IPS DF 19.7 (cell line): ENCODE measurements at places on chromosomes 6 and 20.

- no peak for DNase-seq
Measured at GRCh38 chr6:46279874-46280273, 109.1 kb upstream of the ENPP5 start.

DNA sequence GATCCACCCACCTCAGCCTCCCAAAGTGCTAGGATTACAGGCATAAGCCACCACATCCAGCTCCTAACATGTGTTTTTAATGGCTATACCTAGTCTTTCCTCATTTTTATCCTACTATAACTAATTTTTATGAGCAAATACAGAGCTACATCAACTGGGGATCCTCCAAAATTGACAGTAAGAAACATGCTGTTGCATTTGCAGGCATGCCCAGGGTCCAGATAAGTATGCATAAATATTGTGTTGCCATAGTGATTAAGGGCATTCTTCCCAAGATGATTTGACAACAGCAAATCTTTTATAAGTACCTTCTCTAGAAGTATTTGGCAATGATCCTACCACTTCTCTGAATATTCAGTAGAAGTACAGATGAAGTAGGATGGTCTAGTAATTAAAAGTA is 41.9 kb upstream of the MOXD1 start:
- DNase-seq, result no peak

DNA sequence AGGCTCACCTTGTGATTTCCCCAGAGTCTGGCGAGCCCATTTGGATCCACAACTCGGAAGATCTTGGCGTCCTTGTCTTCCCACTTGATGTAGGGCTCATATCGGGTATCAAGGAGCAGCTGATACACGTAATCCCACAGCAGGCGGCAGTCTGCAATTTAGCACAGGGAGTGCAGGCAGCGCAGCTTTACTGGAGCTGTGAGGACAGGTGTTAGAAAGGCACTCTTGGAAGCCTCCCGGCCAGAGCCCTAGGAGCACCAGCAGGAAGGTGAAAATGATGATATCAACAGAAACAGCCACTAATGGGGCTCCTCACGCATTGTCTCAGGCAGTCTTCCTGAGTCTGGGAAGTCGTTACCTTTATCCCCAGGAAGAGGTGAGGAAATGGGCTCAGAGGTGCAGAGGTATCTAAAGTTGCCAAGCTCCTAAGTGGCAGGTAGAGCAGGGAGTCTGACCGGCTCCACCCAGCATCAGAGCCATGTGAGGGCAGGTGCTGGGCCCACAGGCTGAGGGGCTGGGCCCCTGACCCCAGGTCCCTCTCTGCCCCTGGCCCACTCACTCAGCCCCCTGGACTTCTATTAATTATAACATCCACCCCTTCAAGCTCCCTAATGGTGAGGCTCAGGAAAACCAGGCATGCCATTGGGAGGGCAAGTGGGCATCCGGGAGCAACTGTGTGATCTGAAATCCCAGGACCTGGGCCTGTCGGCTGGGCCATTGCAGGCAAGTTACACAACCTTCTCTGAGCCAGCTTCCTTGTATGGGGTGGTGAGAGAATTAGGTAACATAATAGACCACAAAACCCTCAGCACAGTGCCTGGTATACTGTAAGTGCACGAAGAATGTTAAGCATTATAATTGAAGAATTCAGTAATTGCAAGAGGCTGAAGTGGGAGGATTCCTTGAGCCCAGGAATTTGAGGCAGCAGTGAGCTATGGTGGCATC is 18.3 kb downstream of the ETV7 start:
- DNase-seq, result no peak

DNA sequence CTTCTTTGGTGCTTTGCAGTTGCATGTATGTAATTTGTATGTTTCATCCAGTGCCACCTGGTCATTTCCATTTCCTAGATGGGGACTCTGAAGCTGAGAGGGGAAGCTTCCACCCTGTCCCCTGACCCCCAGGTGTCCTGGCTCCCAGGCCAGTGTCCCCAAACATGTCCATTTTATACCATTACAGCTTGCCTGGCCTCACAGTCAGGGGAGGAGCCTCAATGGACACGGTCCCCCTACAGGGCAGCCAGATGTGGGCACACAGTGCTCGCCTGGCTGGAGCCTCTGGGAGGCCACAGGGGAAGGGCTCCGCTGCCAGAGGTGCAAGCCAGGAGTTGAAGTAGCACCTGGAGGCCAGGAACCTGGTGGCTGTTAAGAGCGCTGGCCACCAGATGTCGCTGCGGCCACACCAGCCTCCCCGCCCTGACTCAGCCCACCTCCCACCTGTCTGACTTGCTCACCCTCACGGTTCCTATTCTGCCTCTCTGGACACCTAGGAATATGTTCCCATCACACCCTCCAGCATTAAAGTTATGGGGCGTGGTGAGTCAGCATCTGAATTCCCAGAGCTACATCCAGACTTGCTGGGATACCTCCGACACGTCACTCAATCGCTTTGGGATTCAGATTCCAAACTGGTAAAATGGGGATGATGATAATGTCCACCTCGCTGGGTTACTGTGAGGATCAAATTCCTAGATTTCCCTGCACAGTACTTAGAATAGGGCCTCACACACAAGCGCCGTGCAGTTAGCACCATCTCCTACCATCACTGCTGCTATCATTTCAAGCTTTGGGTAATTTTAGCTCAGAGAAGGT is 107.4 kb downstream of the SULF2 start:
- peak; percentile 52 for DNase-seq

DNA sequence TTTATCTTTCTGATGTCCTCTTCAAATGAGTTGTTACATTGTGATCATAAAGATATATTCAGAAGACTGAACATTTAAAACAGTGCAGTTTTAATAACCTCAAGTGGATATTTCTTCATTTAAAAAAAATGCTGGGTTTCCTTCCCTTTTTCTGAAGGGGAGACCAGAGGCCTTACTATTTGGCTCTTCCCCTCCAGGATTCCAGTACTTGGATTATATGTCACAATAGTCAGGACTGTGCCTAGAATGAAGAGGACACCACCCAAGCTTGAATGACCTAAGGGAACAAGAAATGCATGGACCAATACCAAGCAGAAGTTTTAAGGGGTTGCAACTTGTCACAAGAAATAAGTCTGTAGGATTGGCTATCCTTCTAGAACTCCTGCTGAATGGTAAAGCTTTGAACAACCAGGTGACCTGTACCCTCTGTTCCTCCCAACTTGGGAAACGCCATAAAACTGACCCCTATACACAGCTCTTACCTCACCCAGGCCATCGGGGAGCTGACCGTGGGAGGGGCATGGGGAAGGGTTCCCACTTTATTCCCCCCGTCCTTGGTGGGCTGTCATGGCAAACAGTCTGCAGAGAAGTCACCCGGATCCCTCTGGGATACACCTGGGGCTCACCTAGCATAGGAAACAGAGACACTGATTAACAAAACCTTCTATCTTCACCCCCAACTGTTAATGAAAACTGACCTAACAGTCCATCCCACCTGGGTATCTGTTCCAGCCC is 2.0 kb downstream of the FRS3 start:
- no peak for DNase-seq

DNA sequence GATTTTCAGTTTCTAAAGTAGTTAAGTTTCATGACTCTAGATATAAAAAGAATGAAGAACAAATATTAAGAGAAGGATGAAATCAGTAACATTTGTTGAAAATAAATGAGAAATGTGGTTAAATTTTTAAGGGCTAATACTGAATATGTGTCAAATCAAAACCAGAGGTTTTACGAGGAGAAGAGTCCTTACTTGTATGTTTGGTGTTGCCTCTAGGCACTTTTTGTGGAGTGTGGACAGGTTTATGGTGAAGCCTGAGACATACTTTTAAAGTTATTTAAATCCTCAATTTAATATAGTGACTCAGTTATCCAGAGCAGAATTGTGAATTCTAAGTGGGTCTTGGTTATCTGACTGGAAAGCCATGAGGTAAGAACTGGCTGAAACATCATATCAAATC is 68.7 kb downstream of the COL19A1 start:
- DNase-seq, result no peak

GRCh38 chr6:157649311-157650260 is 173.5 kb upstream of the SNX9 start:
- no peak for DNase-seq

GRCh38 chr6:110703906-110704594 is 111.2 kb downstream of the CDK19 start:
- no peak for DNase-seq

GRCh38 chr6:151885234-151885633 is 77.8 kb downstream of the ESR1 start:
- DNase-seq, result no peak

DNA sequence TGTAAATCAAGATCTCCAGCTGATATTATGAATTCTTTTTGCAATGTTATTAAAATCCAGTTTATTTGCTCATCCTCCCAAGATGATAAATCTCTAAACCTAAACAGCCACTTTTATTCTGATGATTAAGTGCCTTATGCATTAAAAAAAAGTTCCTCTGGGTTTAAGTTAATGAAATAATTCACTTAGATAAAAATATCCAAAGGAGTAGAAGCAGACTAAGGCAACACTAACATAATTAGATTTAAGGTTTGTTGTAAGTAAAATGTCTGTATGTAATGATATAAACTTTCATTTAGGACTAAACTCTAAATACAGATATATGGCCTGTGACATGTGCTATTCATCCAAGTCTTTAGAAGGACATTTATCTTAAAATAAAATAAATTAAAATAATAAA is 457.2 kb downstream of the TENT5A start:
- no peak for DNase-seq

DNA sequence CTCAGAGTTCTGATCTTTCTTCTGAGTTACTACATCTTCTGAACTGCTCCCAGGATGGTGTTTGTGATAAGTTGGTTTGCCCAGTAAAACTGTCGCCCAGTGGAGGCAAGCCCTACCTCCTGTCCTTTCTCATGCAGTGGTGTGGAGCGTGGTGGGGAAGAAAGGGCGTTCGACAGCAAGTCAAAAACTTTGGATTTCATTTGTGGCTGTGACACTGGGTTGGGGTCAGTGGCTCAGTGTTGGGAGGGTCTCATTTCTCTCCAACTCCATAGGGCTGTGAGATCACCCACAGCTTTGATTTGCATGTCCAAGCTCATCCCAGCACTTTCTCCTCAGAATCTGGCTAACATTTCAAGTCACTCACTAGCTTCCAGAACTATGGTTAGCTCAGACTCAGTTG is 17.5 kb upstream of the SLC22A2 start:
- DNase-seq, result no peak

- DNase-seq, result no peak
Measured at GRCh38 chr20:64065062-64065973, 2.3 kb downstream of the TCEA2 start.

DNA sequence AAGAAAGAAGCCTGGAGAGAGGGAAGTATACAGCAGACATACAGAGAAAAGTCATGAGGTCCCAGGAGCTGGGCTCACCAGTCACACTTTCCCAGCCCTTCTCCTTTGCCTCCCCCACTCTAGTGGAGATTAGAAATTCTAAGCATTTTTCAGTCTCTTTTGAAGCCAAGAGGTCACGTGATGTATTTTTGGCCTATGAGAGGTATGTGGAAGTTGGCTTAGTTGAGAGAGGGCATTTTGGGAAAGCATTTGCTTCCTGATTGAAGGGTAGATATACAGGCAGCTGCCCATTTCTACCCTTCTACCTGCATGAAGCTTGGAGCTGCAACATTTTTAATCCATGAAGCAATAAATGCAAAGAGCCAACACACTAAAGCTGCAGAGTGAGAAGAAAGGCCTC is 106.0 kb upstream of the TNFAIP3 start:
- DNase-seq, result no peak

DNA sequence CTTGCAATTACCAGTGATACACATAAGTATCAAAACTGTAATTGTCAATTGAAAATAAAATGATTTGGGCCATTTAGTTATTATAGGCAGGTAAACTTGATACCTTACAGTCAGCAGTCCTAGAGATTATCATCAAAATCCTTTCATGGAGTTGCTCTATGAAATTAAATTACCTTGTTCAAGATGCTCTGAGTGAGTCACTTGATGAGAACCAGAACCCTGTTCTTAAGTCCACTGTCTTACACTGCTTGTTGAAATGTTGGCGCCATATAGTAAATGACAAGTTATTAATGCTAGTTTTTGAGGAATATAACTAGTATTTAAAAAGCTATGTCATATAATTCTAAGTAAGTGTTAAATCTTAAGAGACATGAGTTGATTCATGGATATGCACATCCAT is 37.2 kb upstream of the BAG2 start:
- no peak for DNase-seq

DNA sequence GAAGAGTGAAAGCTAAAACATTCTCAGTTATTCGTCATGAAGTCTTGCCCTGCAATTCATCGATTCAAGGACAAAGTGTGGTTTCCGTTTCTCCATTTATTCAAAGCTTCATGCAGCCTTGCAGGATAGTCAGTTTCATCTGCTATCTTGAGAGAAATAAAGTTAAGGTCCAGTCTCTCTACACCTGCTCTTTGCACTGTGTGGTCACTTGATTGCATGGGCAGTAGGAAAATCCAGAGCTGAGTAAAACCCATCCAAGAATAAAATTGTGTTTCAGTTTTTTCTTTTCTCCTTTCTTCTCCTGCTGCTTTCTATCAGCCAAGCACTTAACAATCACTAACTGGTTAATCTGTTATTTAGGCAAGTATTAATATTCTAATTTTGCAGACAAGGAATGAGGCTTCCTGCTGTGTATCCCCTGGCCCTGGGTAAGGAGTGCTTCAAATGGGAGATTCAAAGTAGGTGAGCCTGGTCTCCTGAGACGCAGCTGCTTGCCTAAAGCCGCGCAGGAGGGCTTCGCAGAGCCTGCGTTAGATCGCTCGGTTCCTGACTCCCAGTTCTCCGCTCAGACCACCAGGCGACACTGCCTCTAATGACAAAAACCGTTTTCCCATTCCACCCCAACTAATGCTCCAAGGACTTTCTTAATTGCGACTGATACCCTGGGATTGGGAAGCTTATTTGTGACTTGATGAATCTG is 808.3 kb downstream of the TFAP2A start:
- no peak for DNase-seq

DNA sequence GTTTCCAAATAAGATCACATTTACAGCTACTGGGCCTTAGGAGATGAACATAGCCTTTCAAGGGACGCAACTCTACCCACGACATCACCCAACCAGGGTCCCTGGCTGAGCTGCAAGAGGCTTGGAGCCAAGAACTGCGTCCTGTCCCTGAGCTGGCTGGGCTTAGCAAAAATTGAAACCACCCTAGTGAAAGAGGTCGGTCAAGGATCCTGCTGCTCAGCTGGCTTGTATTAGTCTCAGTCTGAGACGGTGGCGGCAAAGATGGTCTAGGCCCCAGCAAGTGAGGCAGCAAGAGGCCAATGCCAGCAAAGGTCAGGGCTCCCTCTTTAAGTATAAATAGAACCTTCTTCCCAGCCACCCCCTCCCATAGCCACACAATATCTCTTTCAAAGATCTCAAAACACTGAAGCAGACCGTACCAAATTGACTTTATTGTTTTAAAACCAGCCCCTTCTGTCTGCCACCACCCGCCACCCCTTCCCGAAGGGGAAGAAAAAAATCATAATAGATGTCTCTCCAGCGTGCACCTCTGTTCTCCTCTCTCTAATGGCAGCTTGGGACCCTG is 140.5 kb downstream of the EYA2 start:
- DNase-seq, result no peak

GRCh38 chr6:42436825-42437224 is 14.9 kb downstream of the TRERF1 start:
- no peak for DNase-seq

DNA sequence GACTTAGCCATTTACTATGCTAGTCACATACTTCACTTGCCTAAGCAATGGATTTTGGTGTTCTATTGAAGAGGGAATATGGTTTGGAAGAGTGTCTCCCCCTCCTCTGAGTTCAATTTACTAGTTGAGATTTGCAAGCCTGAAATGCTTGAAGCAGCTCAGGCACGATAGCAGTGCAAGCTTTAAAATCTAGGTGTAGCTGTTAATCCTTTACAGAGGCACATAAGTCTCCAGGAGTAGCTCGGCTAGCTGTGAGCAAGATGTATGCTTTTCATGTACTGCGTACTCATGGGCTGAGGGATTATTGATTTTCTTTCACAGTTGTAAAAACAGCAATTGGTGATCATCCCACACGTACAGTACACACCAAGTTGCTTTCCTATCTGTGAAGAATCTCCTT is 726 bp downstream of the FLRT3 start:
- no peak for DNase-seq
